PC-3 (cell line): ENCODE measurements at places on chromosomes 12 and 14. TPM values are rescaled to one million over a fixed set of nuclear protein-coding genes. Genes with fewer than 3 reads are reported as not detected.

RASAL1 gene
- total RNA-seq = 0.66 and 0.69 TPM in 2 replicates

FOXG1 gene
- total RNA-seq = not detected in 2 replicates

TMEM132C gene
- total RNA-seq = not detected in 2 replicates

HVCN1 gene
- total RNA-seq = 2.2 and 3.3 TPM in 2 replicates
